ENCODE measurements at places on chromosomes 12 and 14.

DNA sequence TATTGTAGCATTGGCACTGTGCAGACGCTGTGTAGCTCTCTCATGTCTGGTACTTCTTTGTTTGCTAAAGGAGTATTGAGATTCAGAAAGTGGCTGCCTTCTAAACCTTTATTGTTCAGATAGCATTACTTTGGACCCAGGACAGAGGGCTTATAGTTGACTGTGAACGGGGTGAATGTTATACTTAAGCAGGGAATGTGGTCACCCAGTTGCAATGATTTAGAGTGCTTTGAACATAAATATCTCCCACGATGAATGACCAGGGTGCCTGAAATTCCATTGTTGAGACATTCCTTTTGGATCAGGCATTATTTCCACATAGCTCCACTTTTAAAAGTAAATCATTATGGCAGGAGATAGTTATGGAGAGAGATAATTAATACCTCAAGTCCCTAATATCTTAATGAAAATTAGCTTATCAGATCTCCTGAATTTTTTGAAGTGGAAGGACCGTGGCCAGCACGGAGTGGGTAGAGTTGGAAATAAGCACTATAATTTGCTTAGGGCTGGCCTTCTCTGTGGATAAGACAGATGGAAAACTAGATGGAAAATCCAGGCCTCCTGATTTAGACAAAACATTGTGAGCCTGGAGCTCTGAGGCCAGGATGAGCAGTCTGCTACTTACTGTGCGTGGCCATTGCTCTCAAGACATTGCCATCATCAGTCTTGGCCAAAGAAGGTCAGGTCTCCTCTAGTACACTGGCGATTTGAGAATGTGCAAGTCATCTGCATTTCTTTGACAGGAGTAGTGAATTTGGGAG is 114.5 kb downstream of the ETV6 start:
- no peak for DNase-seq

- DNase-seq = no peak
Measured at GRCh38 chr14:24335461-24336171, 745 bp upstream of the ADCY4 start.

- no peak for DNase-seq
Measured at GRCh38 chr14:53278602-53279506, 125.7 kb upstream of the DDHD1 start.

DNA sequence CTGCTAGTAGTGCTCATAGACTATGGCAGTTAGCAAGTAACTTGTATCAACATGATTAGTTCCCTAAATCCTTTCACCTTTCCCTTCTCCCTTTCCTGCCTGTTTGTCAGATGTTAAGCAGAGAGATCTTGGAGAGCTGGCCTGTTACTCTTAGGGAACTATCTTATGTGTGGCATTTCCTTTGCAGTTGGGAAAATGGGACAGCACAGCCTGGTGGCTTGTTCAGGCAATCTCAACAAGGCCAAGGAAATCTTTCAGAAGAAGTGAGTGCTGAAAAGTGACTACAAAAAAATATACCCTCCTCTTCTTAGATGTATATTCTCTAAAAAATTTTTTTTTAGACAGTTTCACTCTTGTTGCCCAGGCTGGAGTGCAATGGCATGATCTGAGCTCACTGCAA is 7.4 kb downstream of the PARP2 start:
- DNase-seq = no peak

GRCh38 chr12:14836336-14837210 is 6.8 kb downstream of the ART4 start:
- no peak for DNase-seq

- DNase-seq = no peak
Measured at GRCh38 chr12:124443931-124444712, 123.3 kb downstream of the NCOR2 start.

GRCh38 chr14:95303552-95303951 is 16.2 kb downstream of the CLMN start:
- DNase-seq = no peak

DNA sequence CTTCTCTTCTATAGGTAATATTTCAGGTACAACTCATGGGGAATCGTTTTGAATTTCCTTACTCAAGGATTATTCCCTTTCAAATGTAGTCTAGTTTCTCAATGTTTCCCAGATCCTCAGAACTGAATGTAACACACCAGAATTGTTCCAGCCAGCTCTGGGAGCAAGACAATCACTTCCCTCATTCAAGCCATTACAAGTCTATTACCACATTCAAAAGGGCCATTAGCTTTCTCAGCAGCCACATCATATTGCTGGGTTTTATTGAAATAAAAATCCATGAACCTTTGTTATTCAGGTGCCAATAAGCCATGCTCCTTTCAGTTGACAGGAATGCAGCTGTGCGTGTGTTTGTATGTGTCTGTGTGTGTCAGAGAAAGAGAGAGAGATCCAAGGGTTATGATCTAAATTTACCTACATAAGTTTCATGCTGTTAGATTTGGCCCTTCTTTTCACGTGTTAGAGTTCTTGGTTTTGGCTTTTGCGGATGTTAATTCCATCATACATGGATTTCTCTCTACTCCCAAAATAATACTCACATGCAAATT is 357.7 kb downstream of the BCAT1 start:
- no peak for DNase-seq

GRCh38 chr12:3417937-3418462 is 73.0 kb upstream of the PRMT8 start:
- no peak for DNase-seq

GRCh38 chr14:104981699-104982541 is 3.7 kb upstream of the CLBA1 start:
- no peak for DNase-seq

GRCh38 chr14:33862261-33862802 is 88.5 kb downstream of the EGLN3 start:
- DNase-seq = no peak

- DNase-seq = no peak
Measured at GRCh38 chr12:116922194-116922897, 11.6 kb downstream of the FBXW8 start.

DNA sequence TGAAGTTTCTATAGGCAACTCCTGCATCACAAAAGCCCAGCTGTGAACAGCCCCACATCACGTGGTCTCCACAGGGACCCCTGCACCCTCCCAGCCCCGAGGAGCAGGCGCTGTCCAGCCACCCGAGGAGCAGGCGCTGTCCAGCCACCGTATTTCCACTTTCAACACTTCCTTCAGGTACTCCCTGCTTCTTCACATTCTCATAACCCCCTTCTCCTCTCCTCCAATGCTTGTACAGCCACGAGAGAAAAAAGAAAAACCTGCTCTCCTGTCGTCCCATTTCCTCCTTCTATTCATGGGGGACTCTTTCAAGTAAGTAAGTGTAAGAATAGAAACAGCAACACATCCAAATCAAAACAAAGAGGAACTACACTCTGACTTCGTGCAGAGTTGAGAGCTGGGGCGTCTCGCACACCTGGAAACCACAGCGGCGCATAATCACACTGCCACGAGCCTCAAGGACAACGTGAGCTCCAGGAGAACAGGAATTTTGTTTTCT is 11.9 kb downstream of the CDC42BPB start:
- no peak for DNase-seq

GRCh38 chr14:71996610-71997009 is 64.4 kb downstream of the RGS6 start:
- no peak for DNase-seq

DNA sequence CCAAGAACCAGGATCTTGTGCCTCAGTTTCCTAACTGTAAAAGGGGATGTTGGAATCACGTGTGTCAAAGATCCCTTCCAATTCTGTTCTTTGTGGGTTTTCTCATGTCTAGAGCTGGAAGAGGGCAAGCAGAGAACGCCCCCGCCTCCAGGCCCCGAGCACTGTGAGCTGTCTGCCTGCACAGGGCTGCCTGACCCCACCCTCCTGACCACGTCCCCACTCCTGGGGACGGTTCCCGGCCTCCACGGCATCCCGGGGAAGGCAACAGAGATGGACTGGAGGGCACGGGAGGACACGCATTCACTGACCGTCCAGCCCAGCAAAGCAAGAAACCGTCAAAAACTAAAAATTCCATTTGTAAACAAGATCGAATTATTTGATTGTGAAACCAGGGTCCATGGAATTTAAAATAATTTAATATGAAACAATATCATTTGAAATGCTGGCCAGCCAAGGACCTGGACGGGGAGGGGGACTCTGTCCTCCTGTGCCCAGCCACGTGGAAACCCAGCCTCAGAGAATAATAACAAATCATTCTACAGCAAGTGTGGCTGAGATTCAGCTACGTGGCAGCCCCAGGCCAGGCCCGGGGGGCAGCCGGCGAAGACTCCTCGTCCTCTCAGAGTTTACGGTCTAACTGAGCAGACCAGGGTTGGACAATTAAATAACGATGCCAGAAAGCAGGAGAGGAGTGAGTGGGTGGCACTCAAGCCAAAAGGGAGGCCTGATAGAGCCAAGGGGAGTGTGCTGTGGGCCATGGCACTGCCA is 87.3 kb upstream of the DIO3 start:
- DNase-seq = no peak

- no peak for DNase-seq
Measured at GRCh38 chr12:56898938-56899337, 35.3 kb downstream of the SDR9C7 start.

- DNase-seq = no peak
Measured at GRCh38 chr12:90203556-90203955, 494.9 kb upstream of the ATP2B1 start.

GRCh38 chr12:127334912-127335644 is 931.9 kb upstream of the TMEM132C start:
- no peak for DNase-seq

DNA sequence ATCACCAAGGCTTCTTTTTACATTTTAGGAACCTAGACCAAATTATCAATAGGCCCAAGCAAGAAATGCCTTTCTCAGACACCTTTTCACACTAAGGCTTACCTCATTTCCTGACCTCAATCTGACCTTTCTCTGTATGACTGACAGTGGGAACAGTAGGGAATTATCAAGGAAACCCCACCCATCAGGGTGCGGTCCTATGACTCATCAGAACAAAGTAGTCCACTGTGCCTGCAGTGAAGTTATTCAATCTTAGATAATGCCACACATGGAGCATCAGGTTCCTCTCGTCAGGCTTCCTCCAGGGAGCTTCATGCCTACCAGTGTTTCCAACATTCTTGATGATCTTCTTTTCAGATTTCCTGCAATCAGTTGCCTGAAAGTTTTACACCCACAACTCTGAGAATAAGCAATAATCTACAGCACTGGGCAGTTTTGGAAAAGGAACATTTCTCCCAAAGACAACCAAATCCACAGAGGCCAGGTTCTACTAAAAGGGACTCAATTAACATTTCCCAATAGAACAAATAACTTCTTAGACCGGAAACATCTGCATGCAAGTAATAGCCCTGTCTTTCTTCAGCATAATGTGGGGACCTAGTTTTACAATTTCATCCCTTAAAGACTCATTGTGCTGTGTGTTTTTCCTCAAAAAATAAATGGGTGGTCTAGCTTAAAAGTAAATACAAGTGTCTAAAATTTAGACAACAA is 35.9 kb upstream of the TMTC2 start:
- DNase-seq = no peak

- DNase-seq = no peak
Measured at GRCh38 chr12:106220536-106220935, 27.3 kb downstream of the CKAP4 start.

DNA sequence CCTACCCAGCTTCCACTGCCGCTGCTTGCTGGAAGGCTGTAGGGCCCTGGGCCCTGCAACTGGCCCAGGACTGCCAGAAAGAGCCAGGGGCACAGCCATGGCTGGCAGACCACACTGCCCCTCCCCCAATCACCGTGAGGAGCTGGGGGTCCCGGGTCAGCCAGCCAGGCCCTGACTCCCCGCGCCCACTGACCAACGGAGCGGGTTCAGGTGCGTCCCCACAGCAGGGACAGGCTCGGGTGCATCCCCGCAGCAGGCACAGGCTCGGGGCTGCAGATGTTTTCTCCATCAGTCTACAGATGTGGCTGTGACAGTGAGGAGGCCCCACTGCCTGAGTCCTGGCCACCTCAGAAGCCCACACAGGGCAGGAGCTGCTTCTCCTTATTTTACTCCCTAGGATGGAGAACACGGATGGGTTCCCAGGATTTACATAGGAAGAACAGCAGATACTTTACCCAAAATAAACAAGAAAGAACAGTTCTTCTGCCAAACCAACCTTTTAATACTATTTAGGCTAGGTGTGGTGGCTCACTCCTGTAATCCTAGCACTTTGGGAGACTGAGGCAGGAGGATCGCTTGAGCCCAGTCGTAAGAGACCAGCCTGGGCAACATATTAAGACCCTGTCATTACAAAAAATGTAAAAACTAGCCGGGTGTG is 61.1 kb downstream of the TESC start:
- no peak for DNase-seq

- peak; percentile 84 for DNase-seq
Measured at GRCh38 chr14:23551266-23552028, at the start of gene ZFHX2. Gene ZFHX2, minus strand, starts transcription at chr14:23551765. Its CDS starts 16,440 bp downstream, at chr14:23535325.

GRCh38 chr12:52335598-52336262 is 14.5 kb upstream of the KRT83 start:
- no peak for DNase-seq

DNA sequence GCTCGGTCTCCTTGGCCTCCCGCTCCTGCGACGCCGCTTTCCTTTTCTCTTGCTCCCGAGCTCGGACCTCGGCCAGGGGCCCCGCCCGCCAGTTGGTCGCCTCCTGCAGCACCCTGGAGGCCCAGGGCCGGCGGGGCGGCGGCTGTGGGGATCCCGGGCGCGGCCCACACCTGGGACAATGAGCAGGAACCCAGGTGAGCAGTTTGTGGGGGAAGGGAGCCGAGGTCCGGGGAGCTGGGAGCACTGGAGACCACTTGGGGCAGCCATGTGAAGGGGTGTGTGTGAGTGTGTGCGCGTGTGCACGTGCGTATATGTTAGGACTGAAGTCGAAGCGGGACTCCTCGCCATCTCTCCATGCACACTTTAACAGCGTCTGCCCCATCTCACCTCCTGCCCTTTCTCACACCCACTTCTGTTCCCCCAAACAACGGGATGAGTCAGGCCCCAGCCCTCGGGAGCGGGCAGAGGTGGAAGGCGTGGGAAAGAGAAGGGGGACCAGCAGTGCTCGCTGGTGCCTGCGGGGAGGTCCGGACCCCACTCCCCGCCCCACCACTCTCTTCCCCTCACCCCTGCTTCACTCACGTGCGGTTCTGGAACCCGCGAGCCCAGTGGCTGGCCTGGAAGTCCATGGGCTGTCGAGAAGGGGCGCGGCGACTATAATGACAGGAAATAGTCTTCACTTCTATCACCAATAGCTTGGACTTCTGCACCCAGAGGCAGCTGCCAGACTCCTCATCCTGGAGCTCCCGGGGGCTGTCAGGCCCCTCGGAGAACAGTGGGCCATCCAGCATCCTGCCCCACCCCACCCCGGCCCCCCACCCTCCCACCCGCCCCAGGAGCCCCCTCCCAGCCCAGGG is 450 bp downstream of the DDN start:
- DNase-seq = no peak

DNA sequence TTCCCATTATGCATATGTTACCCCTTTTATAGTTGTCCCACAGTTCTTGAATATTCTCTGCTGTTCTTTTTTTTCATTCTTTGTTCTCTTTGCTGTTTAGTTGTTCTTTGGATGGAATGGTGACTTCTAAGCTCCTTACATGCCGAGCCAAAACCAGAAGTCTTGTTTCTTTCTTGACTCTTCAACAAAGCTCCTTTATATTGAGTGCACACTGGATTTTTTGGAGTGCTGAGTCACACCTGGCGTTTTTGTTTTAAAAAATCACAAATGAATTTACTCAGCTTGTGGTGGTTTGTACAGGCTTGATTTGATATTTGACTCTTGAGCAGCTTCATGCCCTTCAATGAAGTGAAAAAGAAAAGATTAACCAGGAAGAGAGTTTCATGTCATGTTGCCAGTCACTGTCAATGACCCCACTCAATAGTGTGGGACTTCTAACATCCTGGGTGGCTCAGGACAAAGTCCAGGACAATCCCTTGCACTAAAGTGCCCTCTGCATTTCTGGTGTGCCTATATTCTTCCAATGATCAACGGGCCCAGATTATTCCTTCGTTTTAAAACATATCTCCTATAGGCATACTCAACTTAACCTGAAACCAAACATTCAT is 112.4 kb upstream of the SLC38A4 start:
- no peak for DNase-seq

Data from stimulated activated CD4-positive, alpha-beta T cell treated with anti-CD3 and anti-CD28 coated beads, Interleukin-4, amount 100 ng/mL, for 24 hours (primary cell).